ENCODE measurements at places on chromosomes 16 and 17.

- DNase-seq: peak; percentile 55
Measured at GRCh38 chr17:58352596-58353388, 791 bp upstream of the SUPT4H1 start.

DNA sequence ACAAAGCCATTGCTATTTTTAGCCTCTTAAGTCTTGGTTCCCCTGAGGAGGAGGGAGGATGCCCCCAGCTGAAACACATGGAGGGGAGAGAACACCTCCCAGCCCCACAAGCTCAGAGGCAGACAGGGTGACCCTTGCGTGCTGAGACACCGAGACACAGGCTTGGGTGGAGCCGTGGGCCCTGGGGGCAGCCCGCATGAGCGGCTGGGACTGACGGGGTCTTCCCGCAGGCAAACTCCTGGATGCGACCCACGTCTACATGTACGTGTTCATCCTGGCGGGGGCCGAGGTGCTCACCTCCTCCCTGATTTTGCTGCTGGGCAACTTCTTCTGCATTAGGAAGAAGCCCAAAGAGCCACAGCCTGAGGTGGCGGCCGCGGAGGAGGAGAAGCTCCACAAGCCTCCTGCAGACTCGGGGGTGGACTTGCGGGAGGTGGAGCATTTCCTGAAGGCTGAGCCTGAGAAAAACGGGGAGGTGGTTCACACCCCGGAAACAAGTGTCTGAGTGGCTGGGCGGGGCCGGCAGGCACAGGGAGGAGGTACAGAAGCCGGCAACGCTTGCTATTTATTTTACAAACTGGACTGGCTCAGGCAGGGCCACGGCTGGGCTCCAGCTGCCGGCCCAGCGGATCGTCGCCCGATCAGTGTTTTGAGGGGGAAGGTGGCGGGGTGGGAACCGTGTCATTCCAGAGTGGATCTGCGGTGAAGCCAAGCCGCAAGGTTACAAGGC is 9.8 kb downstream of the SLC16A3 start:
- peak; percentile 62 for DNase-seq

DNA sequence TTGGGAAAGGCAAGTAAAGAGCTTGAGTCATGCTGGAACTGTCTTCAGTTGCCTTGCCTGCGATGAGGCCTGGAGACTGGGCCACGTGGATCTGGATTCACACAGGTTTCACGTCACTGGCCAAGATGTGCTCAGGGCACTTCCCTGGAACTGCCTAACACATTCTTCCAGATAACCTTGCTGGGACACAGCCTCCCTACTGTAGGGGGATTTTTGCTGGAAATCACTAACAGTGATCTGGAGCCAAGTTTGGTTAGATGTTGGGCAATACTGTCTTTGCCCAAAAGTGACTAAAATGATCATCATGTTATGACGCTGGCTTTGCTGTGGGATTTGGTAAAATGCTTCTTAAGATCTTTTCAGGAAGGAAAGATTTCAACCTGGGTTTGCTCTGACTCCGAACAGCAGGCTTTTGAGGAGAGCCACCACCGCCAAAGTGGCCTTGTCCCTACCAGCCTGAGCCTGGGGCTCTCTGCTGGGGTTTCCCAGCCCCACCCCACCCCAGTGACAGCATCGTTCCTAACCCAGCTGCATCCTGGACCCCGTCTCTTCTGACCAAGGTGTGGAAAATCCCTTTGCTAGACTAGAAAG is 14.7 kb downstream of the C1QTNF1 start:
- DNase-seq: peak; percentile 92

- DNase-seq: no peak
Measured at GRCh38 chr17:31058976-31059375, 35.8 kb upstream of the NF1 start.

GRCh38 chr17:39671651-39672521 is 3.6 kb downstream of the PNMT start:
- peak; percentile 26 for DNase-seq

DNA sequence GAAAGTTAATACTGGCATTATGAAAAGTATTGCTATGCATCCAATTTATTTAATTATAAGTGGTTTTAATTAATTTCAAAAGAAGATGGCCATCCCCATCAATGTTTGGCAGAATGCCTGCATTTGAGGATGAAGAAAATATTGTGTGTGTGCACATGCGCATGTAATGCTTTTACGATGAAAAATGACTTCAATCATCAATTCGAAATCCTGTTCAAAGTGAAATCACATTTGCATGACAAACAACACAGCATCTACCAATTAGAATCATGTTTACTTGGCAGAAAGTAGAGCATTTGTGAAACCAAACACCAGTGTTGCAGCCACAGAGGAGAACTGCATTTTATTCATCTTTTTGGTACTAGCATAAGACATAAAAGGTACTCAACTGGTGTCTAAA is 191.9 kb upstream of the PIRT start:
- no peak for DNase-seq

- no peak for DNase-seq
Measured at GRCh38 chr17:76208120-76208519, 32.2 kb downstream of the RNF157 start.

DNA sequence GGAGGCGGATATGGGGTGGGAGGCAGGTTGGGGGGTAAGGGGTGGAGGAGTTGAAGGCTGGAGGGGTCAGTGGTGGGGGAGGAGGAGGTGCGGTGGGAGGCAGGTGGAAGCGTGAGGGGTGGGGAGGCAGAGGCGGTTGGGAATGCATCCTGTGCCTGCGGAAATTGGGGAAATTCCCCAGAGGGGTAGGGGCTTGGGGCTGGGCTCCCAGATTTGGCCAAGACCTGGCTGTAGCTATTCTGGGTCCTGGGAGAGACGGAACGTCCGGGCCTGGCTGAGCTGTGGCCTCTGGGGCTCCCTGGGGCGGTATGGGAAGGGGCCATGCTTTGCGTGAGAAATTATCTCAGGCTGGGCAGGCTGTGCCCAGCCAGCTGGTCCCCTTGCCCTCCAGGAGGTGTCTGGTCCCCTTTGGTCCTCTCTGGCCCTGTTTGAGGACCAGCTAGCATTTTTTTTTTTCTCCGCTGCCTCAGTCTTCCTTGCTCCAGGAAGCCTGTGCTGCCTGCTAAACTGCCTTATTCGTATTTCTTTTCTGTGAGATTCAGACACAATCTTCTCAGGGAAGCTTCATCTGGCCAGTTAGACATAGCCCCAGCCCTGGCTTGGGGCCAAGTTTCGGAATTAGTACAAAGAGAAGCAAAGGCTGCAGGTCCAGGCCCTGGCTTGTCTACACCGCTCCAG is 7.3 kb upstream of the TRPV2 start:
- peak; percentile 35 for DNase-seq

GRCh38 chr16:56312028-56312300 is 113.4 kb downstream of the AMFR start:
- no peak for DNase-seq

DNA sequence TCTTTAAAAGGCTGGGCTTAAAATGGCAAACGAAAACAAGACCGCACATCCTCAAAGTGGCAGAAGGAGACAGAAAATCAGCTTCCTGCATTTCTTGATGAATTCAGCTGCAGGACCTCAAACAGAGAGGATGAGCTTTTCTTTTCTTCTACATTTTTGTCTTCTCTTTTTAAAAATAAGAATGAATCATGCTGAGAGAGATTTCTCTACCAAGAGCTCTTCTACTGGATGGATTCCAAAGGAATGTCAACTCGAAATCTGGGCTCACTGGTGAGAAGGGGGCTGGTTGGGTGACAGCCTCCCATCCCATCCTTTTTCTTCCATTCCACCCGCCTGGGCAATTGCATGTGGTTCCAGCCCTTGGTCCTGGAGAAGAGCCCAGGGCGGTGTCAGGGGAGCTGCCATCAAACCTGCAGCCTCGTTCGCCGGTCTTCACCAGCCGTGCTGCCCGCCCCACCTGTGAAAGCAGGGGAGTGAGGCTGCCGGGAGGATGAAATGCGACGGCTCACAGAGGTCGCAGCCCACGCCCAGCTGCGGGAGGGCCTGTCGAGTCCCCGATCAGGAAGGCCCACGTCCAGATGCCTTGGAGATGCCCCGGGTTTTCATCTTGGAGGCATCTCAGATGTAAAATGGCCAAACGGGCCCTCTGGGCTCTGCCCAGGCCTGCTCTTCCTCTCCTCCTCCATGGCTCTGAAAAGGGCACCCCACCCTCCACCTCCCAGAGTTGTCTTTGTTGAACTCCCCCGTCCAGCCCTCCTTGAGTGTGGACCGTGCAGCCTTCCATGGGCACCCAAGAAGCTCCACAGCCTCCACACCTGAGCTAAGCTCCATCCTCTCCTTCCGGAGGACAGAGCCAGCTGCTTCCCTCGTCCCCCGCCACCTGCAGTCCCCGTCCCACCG is 121.9 kb downstream of the FOXL1 start:
- DNase-seq: peak; percentile 38

- DNase-seq: no peak
Measured at GRCh38 chr17:21374441-21375161, 1.6 kb upstream of the KCNJ12 start.

DNA sequence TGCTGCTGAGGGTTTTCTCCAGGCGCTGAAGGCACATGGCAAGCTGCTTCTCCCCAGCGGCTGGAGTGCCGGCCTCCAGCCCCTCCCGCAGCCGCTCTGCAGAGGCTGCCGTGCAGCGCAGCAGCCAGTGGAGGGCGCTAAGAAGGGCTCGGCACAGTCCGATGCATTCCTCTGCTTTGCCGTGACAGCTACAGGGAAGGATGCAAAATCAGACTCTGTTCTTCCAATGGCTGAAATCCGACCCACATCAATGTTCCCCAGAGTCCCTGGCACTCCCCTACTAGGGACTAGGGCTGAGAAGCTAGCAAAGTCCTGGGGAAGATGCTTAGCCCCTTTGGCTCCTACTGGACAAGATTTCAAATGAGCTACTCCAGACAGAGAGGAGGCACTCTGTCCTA is 19.0 kb downstream of the MED24 start:
- DNase-seq: peak; percentile 35

DNA sequence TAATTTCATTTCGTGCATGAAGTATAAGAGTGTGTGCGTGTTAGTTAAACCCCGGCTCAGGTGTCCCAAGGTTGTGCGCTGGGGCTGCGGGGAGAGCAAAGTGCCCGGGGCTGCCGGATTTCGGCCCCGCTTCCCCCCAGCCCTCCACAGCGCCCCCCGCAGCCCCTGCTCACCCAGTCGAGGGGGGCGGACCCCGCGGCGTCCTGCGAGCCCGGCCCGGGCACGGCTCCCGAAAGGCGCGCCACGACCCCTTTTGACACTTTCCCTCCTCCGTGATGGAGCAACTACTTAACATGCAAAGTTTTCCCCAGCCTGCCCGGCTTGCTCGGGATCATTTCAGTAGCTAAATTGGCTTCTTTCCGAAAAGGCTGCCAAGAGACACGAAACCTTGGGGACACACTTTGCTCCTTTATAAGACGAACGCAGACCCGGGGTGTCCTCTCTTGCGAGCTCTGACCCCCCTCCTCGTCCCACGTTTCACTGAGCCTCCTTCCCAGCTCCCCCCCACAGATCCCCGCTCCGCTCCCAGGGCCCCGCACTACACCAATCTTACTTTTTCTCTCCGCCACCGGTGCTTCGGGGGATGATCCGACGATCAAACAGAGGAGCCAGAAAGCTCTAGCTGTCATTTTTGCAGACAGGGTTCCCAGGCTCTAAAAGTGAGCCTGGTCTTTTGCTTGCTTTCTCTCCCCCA is 552 bp downstream of the C17orf58 start:
- DNase-seq: no peak

DNA sequence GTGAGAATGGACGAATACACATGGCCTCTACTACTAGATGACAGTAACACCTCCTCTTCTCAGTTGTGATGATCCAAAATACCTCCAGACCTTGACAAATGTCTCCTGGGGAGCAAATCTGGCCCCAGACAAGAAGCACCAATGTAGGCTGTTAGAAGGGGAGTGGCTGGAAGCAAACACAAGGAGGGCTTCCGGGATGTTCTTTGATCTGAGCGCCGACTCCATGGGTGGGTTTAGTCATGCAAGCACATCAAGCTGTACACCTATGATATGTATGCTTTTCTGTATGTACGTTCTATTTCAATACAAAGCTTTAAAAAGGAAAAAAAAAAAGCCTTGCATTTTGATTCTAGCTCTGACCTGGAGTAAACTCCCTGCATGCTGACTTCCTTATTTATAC is 61.4 kb downstream of the ARHGAP17 start:
- no peak for DNase-seq

DNA sequence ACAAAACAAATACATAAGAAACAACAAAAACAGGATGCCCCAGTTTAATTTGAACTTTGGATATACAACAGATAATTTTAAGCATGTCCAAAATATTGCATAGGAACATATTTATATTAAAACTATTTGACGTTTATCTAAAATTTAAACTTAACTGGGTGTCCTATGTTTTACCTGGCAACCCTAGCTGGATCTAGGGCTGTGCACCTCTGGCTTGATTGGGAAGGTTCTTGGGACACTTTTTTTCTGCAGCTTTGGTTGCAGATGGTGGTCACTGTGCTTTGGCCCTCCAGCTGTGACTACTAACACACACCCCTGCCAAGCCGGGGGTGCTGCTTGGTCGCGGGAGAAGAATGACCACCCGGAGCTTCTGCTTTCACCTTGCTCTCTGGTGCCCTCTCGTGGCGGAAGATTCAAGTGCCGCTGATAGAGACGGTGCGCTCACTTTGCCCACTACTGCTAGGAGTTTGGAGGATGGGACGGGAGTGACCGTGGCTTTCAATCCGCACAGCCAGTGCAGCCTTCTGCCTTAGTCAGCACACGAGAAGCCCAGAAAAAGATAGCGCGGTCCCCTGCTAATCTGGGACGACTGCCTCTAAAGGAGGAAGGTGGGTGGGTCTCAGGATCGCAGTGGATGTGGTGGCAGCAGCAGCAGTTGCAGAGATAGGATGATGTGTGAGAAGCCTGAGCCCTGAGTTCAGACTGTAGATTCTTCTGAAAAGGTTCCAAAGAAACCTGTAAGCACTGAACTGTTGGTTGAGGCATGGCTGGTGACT is 6.7 kb downstream of the SPACA3 start:
- peak; percentile 56 for DNase-seq

- DNase-seq: no peak
Measured at GRCh38 chr17:39095309-39095686, 56.1 kb downstream of the PLXDC1 start.

- peak; percentile 11 for DNase-seq
Measured at GRCh38 chr17:40862985-40863733, 3.9 kb downstream of the KRT12 start.

Data from fibroblast of skin of right quadriceps (primary cell).